ENCODE measurements at places on chromosomes 5 and 9.

DNA sequence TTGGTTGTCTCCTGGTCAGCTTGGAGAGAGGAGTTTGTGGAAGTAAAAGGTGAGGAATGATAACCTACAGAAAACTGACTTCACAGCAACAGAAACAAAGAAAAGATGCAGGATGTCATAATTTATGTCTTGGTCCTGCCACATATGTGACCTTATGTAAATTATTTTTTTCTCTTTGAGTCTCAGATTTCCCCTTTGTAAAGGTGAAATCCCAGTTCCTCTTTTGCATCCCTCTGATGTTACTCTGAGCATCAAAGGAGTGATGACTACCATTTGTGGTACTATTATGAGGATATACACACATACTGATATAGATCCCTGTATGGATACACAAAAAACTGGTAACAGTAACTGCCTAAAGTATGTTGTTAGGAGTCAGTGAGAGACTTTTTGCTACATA, 1.4 kb upstream of the THG1L start:
- no peak for DNase-seq
- no peaks in the 10 kb centered on the region for H3K27me3 ChIP-seq
- H3K36me3 ChIP-seq = peaks cover 2% of the 10 kb centered on the region
- H3K4me1 ChIP-seq = peaks cover 6% of the 10 kb centered on the region
- no peak overlapping the region for H3K4me3 ChIP-seq

GRCh38 chr5:84287951-84288350, 96.7 kb downstream of the EDIL3 start:
- no peaks in the 10 kb centered on the region for H3K36me3 ChIP-seq
- DNase-seq = no peak
- no peak overlapping the region for H3K4me3 ChIP-seq
- H3K27ac ChIP-seq = 0 out of 2 replicates have a peak overlapping the region, but pooled peaks have one; percentile 29
- H3K4me1 ChIP-seq = no peaks in the 10 kb centered on the region

DNA sequence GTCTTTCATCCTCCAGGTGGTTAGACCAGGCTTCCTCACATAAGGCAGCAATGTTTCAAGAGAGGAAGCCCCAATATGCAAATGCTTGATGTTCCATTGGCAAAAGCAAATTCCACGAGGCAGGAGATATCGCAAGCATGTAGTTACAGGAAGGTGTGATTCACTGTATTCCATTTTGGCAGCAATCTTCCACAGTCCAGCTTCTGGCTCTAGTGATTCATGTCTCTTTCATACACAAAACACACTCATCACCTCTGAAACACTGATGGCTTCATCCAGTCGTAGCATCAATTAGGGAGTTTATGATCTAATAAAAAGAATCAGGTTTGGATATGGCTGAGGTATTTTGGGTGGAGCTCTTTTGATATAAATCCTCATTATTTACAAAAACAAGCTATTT, 552.2 kb upstream of the RIOK2 start:
- no peak overlapping the region for H3K27ac ChIP-seq
- DNase-seq = peak; percentile 20
- no peaks in the 10 kb centered on the region for H3K4me1 ChIP-seq
- H3K36me3 ChIP-seq = no peaks in the 10 kb centered on the region
- H3K27me3 ChIP-seq = no peaks in the 10 kb centered on the region

- H3K27ac ChIP-seq = no peak overlapping the region
- no peak overlapping the region for H3K4me3 ChIP-seq
- no peaks in the 10 kb centered on the region for H3K27me3 ChIP-seq
- DNase-seq = no peak
- no peaks in the 10 kb centered on the region for H3K4me1 ChIP-seq
Measured at GRCh38 chr5:32639943-32640342, 54.6 kb downstream of the SUB1 start.

DNA sequence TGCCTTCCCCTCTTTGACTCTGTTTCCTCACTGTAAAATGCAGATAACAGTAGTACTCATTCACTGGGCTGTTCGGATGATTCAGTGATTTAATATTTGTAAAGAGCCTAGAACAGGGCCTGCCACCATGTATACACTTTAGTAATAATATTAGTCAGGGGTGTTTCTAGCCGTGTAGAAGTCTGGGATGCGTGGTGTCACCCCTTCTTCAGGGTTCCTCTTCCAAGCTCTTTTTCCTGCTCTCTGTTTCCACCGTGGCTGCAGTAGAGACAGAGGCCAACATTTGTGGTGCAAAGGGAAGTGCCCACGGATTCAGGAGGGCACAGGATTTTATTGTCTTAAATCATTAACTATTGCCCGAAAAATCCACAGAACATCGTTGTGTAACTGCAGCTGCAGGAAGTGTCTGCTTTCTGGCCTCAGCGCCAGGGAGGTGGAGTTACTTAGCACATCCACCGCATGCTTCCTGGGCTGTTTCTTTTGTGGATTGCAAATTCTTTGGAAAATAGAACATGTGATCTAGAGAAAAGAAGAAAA, 61.7 kb downstream of the TRIO start:
- peak overlapping the region; percentile 99 for H3K27ac ChIP-seq
- no peaks in the 10 kb centered on the region for H3K36me3 ChIP-seq
- peaks cover 95% of the 10 kb centered on the region for H3K4me1 ChIP-seq
- peak overlapping the region; percentile 7 for H3K4me3 ChIP-seq

DNA sequence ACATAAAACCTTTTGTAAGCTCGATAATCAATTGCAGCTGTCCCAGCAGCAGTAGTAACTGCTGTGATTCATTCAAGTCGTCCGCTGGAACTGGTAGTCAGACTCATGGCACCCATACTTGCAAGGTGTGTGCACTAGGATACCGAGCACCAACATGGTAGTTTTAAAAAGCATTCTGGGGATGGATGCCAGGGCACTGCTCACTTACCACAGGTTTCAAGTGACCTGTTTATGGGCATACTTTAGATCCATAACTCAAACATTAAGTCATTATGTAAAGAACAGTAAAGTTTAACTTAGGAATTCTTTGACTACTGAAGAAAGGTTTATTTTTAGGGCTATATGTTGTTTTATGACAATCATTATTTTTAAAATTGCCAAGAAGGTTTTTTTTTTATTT, 2277.6 kb downstream of the MAT2B start:
- H3K27ac ChIP-seq = no peak overlapping the region
- DNase-seq = peak; percentile 35

DNA sequence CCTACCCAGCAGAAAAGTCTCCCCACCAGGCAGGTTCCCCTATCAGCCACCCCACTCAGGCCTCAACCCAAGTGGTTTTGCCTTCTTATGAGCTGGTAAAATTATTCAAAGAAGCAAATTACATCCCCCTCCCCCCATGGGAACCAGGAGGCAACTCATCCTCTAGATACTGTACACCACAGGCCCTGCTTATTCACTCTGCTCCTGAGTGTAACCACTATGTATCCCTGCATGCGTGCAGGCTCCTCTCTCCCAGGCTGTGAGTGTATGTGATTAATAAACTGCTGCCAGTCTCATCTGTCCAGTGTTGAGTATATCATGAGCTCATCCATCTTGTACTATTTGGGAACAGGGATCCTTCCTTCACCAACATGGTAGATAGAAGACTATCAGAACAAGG, 8.6 kb downstream of the KCTD16 start:
- no peak overlapping the region for H3K4me3 ChIP-seq
- H3K27me3 ChIP-seq = peaks cover 4% of the 10 kb centered on the region
- no peaks in the 10 kb centered on the region for H3K36me3 ChIP-seq
- no peak for DNase-seq

DNA sequence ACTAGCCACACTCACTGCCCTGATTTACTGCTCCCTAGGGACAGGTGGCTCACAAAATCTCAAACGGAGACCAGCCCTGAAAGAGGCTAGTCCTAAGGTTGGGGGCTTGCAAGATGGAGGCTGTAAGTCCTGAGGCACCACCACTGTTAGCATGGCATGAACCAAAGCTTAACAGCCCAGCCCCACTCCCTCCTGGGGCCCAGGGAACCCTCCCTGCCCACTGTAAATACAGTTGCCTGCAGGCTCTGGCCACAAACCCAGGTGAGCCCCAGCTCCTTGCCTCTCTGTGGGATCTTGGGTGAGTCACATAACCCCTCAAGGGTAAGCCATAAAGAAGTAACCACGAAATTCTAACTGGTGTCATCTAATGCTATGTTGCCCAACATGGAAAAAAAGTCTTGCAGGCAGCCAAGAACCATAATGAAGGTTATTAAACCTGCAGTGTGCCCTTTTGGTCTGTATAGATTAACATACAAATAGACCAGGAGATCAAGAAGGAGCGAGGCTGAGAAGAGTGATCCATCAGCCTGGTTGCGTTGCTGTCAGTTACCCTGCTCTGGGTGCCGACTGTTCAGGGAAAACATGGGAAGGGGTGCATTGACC, 1.7 kb upstream of the POMT1 start:
- H3K27ac ChIP-seq = peak overlapping the region; percentile 12
- no peak for DNase-seq
- no peak overlapping the region for H3K4me3 ChIP-seq
- peaks cover 2% of the 10 kb centered on the region for H3K36me3 ChIP-seq
- H3K27me3 ChIP-seq = no peaks in the 10 kb centered on the region

DNA sequence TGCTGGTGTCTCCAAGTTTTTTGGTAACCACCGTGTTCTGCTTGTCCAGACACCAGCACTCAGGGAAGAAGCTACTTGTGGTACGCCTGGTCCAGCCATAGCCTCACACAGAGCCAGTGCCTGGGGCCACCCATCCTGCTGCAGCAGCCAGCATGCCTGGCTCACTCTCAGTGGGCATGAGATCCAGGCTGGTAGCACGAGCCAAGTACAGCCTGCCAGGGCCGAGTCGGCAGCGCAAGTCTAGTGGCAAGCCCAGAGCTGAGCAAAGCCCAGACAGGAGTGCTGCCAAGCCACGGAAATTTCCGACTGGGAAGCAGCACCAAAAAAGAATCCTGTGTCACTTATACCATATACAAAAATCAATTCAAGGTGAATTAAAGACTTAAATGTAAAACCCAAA, 36.3 kb upstream of the FBXL17 start:
- no peaks in the 10 kb centered on the region for H3K36me3 ChIP-seq
- no peaks in the 10 kb centered on the region for H3K4me1 ChIP-seq
- DNase-seq = no peak
- H3K4me3 ChIP-seq = no peak overlapping the region
- no peak overlapping the region for H3K27ac ChIP-seq

DNA sequence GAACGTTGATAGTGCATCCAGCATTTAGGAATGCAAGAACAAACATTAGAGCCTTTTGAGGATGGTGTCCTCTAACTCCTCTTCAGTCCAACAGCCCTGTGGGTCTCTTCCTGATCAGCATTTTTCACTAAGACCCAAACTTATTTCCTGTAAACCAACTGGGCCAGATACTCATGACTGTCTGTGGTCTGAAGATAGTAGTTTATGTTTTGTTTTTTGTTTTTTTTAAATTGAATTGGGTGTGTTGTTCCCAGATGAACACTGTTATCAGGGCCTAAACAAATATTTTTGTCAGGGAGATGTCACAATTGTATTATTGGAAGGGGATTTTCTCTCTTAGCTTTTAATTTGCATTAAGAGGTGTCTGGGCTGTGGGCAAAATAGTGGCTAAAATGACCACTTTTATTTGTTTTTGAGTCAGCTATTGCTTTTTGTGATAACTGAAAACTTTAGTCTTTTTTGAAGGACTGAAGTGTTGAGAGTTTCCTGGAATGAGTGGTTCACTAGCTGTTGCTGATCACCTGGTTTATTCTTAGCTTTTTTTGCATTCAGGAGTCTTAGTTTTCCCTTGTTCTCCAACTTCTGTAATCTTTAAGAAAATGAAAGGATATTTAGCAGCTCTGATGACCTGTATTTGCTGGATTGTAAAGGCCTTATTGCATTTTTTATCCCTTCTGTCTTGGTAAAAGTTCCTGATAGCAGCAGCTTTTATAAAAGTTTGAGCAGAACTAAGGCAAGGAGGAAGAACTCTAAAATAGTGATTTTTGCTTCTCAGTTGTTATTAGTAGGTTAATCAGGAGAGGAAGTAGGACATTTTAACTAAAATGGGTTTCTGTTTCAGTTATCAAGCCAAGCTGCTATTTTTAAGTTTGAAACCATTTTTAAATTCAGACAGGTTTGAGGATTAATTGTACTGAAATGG, 5.5 kb downstream of the MAN2A1 start:
- H3K4me1 ChIP-seq = peaks cover 16% of the 10 kb centered on the region
- no peak for DNase-seq
- no peaks in the 10 kb centered on the region for H3K36me3 ChIP-seq
- H3K4me3 ChIP-seq = no peak overlapping the region

DNA sequence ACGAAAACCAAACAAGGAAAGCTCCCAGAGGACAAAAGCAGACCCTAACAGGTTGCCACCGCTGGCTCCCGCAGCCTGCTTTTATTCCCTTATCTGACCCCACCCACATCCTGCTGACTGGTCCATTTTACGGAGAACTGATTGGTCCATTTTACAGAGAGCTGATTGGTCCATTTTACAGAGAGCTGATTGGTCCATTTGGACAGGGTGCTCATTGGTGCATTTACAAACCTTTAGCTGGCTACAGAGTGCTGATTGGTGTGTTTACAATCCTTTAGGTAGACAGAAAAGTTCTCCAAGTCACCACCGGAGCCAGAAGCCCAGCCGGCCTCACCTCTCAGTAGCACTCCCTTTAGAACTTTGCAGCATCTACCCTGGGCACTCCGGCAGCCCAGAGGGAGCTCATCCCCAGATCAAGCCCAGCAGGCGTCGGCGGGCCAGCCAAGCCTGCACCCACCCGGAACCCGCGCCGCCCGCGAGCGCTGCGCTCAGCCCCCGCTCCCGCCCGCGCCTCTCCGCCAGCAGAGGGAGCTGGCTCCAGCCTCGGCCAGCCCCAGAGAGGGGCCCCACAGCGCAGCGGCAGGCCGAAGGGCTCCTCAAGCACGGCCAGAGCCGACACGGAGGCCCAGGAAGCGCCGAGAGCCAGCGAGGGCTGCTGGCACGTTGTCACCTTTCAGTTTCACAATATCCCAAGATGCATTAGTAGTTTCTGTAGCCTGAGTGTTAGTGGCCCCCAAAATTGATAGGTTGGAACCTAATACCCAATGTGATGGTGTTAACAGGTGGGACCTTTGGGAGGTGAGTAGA, 35.3 kb upstream of the CLPTM1L start:
- H3K4me3 ChIP-seq = peak overlapping the region; percentile 40
- no peaks in the 10 kb centered on the region for H3K36me3 ChIP-seq
- no peak for DNase-seq
- no peak overlapping the region for H3K27ac ChIP-seq
- no peaks in the 10 kb centered on the region for H3K4me1 ChIP-seq
- H3K27me3 ChIP-seq = no peaks in the 10 kb centered on the region

DNA sequence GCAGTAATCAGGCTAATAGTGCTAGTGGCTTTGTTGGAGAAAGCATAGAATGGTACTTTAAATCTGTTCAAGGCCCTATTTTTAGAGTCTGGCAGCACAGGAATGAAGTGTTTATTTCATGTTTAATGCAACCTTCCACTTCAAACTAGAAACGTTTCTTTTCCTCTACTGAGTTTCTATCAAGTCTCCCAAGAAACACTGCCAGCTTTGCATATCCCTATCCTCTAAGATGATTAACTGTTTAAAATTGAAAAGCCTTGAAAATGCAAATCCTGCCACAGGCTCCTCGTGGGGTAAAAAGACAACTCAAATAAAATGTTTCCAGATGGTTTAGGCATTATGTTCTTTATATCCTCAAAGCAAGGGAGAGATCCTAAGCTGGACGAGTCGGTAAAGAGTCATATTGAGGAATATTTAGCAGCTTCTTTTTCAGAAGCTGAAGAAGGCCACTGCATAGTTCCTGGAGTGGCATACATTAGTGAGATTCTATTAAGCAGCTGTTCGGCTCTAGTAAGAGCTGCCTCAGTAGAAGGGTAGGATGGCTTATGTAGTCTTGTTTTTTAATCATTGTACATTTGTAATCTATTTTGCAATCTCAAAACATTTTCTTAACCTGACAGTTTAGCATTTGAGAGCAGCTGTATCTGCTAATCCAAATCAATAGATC, 251.2 kb downstream of the CHSY3 start:
- no peaks in the 10 kb centered on the region for H3K4me1 ChIP-seq
- no peaks in the 10 kb centered on the region for H3K27me3 ChIP-seq
- H3K4me3 ChIP-seq = no peak overlapping the region
